ENCODE measurements at places on chromosomes 1 and 21.

DNA sequence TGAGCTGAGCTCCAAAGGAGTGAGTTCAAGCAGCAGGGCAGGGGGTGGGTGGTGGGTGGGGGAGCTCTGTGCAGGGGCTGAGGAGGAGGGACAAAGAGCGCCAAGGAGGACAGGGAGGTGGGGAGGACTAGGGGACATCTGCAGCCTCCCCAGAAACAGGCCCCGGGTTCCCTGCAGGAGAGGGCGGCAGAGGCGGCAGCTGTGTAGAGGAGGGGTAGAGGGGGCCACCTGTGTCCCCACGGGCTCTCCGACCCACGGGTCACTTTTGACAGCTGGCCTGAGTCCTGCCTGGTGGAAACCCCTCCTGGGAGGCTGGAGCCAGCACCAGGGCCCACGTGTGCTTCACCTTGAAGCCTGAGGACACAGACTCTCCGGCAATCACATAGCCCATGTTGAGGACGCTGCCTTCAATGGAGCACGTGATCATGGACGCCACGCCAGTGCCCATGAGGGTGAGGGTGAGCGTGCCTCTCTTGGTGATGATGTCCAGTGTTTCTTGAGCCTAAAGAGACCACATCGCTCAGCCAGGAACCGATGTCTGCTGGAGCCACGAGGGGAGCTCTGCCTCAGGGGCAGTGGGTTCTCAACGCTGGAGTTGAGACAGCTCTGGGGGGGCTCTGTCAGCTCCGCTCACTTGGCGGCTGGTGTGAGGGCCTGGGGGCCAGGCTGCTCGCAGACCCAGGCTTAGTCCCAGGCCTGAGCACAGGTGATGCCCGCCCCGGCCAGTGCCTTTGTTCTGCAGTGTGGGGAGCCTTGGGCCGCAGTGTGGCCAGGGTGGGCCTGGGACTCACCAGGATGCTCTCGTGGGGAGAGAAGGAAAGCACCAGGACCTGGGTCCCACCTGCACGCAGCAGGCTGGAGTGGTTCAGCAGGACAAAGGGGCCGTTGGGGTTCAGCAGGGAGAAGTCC, 6.6 kb upstream of the TMEM52 start:
- no peak for DNase-seq

GRCh38 chr21:27423906-27424595, 457.2 kb upstream of the ADAMTS5 start:
- no peak for DNase-seq

DNA sequence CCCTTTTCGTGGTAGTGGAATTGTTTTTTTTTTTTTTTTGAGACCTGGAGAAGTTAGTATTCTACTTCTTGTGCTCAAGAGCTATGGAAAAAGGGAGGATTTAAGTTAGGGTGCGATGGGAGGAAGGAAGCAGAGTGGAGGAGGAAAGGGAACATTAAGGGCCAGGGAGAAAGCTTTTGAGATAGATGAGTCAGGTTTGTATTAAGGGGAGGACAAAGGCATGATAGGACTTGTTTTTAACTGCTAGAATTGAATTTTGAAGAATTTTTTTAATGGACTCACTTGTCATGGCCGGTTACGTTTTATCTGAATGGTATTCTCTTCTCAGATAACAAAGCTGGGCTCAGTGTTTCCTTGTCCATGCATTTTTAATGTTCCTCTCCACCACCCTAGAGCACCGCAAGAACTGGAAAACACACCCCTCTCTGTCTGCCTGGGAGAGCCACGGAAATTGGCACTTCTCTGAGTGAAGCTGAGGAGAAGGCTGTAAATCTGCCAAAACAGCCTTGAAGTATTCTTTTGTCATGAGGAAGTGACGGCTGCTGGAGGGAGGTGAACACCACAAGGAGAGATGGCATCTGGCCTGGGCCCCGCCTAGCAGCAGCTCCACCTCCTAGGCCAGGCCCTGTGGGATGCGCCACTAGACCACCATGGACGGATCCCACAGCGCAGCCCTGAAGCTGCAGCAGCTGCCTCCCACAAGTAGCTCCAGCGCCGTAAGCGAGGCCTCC, 3.5 kb downstream of the NIPAL3 start:
- peak; percentile 70 for DNase-seq

- no peak for DNase-seq
These were observed at the start of gene AQP10 for GRCh38 chr1:154320882-154321608. Gene AQP10 (plus strand): TSS chr1:154321093. CDS start chr1:154321156, 63 bp downstream.

DNA sequence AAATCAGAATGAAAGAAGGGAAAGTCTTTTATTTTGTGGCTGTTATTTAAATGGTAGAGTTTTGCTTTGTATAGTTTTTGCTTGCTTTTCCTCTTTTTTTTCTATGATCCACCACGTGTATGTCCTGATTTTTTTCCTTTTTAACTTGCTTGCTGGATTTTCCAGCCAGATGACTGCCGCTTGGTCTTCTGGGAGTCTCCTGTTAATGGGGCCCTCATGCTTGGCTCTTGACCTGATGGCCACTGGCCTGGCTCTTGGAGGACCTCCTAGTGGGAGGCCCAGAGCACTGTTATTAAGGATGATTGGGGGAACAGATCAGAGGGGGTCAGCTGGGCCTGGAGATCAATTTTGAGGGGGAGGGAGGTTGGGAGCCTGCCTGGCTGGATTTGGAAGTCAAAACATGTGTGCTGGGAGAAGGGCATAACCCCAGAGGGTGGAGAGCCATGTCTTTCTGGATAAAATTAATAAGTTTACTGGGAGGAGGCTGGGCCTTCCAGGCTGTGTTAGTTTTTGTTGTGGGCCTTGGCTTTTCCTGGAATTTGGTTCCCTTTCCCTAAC, 1.2 kb downstream of the FGGY start:
- no peak for DNase-seq

- no peak for DNase-seq
These were observed 50.3 kb downstream of the LEPR start for GRCh38 chr1:65470766-65471165.

DNA sequence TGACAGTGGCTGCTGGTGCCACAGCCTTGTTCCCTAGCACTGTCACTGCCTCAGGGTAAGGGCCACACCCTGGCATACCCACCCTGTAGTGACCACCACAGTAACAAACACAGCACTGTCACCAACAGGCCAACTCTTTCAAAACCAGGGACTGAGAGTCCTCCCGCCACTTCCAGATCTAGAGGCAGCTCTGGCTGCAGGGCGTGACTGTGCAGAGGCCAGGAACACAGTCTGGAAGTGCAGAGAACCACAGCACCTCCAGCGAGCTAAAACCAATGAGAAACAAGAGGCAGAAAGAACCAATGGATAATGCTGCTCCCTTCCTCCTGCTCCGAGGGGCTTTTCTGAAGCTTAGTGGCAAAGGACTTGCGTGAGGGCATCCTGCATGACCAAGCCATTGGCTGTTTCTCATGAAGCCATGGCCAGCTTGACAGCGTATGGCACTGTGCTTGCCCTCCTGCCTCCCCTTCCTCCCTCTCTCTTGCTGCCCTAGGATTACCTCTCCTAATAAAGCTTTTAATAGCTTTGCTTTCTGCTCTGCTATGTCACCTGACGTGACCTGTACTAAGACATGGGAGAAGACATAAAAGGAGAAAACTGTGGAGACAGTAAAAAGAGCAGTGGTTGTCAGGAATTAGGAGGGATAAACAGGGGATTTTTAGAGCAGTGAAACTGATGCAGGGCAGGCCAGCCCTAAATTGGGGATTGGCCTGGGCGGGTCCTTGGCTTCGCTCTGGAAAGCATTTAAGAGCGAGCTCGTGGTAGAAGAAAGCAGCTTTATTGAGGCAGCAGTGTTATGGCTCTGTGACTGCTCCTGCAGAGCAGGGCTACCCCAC, 7.2 kb downstream of the PARP1 start:
- DNase-seq = no peak

- DNase-seq = no peak
These were observed 137.8 kb downstream of the PTPRC start for GRCh38 chr1:198776602-198777029.

DNA sequence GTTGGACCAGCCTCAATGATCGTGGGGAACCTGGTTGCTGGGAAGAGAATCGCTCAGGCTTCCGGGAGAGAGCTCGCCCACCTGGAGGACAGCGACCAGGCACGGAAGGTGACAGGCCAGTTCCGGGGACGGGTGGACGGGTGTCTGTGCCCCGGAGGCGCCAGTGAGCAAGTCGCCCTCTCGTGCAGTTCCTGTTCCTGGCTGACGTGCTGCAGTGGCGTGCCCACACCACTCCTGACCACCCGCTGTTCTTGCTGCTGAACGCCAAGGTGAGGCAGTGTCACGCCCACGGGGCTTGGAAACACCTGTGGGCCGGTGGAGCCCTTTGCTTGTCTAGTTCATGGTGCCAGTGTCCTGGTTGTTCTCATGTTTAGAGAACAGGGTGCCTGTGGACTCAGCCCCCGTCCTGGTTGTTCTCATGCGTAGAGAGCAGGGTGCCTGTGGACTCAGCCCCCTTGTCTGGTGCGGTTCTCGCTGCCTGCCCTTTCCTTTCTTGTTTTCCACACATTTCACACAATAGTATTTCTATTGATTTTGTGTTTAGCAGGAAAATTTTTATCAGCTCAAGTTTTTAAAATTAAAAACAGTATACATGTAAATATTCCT, 53.1 kb downstream of the S100B start:
- DNase-seq = no peak

- DNase-seq = no peak
These were observed 18.2 kb downstream of the VAV3 start for GRCh38 chr1:107946794-107947193.

DNA sequence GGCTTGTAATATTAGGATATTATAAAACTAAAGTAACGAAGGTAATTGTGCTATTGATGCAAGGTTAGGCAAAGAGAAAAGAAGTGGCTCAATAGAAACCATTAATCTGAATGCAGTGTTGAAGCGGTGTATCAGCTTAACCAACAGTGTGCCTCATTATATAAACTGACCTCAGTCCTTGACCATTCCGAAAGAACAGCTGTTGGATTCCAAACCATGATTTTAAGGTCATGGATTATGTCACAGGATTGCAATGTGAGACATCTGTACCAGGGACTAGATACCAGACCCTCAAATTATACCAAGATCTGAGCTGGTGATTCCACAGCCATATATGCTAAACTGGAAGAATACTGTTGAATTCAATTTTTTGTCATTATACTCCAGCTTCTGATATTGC, 134.2 kb upstream of the HP1BP3 start:
- DNase-seq = no peak

- peak; percentile 43 for DNase-seq
These were observed 2.8 kb downstream of the RGS16 start for GRCh38 chr1:182601416-182601786.

DNA sequence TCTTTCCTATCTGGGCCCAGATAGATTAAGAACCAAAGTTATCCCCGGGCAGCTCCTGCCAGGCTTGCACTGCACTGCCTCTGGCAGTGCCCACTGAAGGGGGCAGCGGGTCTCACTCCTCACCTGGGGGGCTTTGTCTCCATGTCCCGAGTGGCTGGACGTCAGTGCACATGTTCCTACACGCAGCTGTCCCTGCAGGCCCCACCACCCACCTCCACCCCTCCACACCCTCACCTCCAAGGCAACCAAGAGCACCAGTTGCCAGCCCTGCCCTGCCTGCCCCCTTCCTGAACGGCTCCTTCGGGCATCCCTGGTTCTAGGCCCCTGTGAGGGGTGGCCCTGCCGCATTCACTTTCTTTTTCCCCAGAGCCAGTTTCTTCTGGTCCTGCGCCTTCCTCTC, 147.2 kb downstream of the PEX14 start:
- DNase-seq = no peak

- DNase-seq = no peak
These were observed 23.1 kb upstream of the DYNLT5 start for GRCh38 chr1:66729119-66729518.

DNA sequence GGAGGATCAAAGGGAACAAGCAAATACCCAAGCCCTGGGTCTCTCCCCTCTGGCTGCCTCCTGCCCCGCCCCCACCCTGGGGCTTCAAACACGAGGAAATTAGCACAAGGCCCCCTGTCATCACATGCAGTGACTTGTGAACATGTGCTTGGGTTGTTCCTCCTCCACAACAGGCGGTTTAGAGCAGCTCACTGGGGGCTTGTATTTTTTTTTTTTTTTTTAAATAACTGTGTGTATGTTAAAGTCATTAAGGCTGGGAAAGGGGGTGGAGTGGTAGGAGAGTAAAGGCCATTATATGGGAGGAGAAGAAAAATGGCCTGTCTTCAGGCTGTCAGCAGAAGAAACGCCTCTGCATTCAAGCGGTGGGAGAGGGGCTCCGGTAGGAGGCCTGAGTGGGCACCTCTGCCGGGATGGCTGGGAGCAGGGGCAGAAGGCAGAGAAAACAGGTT, 64.2 kb downstream of the PLXNA2 start:
- no peak for DNase-seq

GRCh38 chr1:79711001-79711431, 704.5 kb upstream of the ADGRL4 start:
- no peak for DNase-seq

DNA sequence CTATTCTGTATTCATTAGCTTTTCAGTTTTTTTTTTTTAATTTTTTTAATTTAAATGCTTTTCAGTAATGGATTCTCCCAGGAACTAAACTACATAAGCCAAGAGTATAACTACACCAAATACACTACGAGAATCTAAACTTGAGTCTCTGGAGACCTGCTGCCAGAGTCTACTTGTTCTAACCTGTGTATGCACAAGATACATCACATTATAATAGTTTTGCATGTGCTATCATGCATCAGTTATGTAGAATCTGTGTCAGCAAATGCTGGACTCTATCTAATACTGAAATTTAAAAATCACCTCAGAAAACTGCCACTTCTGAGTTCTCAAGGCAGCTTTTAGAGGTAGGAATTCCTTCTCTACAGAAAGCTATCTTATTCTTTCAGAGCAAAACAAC, 146.3 kb upstream of the GREM2 start:
- no peak for DNase-seq

GRCh38 chr1:14578156-14578555, 20.3 kb upstream of the KAZN start:
- DNase-seq = no peak

DNA sequence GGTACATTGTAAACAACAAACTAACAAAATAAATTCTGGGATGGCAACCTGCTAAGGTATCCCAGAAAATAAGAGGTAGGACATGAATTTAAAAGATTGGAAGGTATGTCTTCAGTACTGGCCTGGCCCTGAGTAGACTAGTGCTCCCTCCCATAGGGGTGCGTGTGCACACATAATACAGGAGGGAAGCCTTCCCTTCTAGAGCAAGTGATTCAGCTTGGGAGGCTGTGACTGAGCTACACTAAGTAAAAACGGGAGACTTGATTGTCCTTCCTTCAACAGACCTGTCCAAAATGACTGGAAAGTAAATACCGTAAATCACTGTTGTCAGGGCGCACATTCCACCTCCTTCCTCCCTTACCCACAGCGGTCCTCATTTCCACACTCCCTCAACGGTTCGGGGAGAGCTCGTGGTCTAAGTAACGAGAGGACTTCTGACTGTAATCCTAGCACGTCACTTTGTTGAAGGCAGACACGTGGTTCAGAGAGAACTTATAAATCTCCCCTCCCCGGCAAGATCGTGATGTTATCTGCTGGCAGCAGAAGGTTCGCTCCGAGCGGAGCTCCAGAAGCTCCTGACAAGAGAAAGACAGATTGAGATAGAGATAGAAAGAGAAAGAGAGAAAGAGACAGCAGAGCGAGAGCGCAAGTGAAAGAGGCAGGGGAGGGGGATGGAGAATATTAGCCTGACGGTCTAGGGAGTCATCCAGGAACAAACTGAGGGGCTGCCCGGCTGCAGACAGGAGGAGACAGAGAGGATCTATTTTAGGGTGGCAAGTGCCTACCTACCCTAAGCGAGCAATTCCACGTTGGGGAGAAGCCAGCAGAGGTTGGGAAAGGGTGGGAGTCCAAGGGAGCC, at the start of gene TGFB2:
TSS of gene TGFB2 (plus strand) at position 523 of the 859 bp plus-strand sequence. CDS start 1,366 bp downstream, outside the sequence.
- DNase-seq = no peak

GRCh38 chr1:115288591-115289198, 49.4 kb downstream of the NGF start:
- no peak for DNase-seq
